ENCODE measurements at places on chromosomes 2 and 18.

GRCh38 chr2:15714609-15715008 is 122.9 kb downstream of the DDX1 start:
- no peak for DNase-seq

GRCh38 chr2:56314796-56315195 is 131.0 kb downstream of the CCDC85A start:
- DNase-seq: no peak

- no peak for DNase-seq
Measured at GRCh38 chr2:129192117-129192516, 787.3 kb upstream of the RAB6C start.

DNA sequence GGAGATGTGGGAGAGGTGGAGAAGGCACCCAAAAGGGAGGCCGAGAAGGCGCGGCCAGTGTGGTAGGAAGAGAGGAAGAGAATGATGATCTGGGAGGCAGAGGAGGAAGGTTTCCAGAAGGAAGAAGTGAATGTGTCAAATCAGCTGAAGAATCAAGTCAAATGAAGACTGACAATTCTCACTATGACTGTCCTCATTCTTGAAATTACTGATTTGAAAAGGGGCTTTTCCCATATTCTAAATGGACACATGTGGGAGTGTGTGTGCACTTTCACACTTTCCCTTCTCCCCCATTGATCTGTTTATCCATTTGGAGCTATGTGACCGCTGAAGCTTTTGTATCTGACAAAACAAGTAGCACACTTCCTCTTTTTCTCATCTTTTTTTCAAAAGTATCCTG is 6.1 kb downstream of the AFF3 start:
- no peak for DNase-seq

- no peak for DNase-seq
Measured at GRCh38 chr2:22795287-22795866, 589.6 kb upstream of the KLHL29 start.

DNA sequence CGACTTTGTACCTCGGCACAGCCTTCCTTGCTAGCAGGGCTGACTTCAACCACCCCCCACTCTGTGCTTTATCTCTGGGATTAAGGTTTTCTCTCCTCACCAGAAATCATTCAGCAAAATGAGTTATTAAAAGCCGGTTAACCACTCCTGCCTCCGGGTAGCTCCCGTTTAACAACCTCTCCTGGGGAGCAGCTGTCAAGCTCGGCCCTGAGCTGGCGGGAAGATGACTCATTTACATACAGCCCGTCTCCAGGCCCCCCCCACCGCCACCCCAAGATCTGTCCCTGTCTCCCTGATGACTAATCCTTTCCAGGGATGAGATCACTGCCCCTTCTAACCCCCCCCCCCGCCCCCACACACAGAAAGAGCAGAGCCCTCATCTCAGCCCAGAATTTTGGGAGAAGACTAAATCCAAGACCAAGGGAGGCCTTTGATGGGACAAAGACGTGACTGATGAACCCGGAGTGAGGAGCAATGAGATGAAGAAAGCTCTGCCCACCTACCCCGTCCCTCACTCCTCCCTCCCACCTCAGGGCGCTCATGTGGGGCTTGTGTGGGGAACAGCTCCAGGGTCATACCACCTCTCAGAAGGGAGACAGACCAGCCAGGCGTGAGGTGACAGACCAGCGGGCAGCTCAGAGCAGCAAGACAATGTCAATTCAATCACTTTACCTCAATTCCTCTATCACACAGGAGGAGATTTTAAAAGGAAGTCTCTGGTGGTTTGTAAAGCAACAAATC is 131.4 kb downstream of the MSH2 start:
- peak; percentile 92 for DNase-seq

DNA sequence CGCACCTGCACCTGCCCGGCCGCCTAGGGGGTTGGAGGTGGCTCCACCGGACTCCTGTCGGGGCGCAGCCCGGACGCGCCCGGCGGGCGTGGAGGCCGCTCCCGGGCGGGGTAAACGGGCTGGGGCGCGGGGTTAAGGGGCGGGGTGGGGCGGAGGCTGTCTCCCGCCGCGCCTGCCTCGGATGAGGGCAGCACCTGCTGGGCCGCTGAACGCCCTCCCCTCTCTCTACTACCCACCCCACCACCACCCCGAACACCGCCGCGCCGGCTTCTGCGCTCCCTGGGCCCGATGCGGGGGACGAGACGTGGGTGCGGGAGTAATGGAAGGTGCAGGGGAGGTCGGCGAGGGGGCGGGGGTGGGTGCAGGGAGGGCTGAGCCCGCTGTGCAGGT is 224.8 kb upstream of the ID2 start:
- DNase-seq: no peak

All from NCI-H524 (cell line).